CD4-positive, alpha-beta T cell treated with Interleukin-17A for 1 hour (primary cell): ENCODE measurements at places on chromosomes 13 and 19.
A peak's percentile ranks its signal among the peaks of the same experiment; 100 is the strongest.

DNA sequence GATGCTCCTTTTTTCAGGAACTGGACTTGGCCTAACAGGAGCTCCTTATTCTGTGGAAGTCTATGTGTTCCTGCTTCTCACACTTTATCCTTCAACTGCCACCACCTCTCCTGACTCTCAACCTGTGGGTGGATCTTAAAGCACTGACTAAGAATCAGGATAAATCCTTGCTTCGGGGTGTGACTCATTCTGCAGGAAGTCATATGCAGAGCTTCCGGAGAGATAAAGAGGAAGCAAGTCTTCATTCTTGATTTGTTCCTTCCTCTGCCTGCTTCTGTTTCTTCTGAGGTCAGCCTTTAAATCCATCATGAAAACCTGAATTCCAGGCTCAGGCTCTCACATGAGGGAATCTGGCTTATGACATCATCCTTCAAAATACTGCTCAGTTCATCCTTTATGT is 137.1 kb upstream of the ATXN8OS start:
- no peak for DNase-seq

- no peak for DNase-seq
These were observed 212.1 kb downstream of the KCNRG start for GRCh38 chr13:50227361-50227760.

DNA sequence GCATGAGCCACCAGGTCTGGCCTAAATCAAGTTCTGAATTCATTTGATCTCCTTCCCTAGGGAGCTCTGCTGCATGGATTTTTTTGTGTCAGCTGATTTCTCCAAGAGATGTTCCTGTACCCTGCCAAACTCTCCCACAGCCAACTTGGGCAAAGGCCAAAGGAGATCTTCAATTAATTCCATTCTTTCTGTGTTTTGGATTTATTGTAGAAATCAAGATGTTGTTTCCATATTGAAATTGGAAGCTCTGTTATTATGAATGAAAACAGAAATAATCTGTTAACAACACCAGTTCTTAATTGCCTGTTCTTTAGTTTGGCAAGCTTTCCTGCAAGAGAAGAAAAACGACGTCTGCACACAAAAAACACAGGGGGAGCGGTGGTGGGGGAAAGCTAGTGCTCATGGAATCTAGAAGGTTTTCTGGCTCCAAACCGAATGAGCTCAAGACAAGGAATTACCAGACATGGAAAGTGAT is 86.5 kb upstream of the ABCC4 start:
- no peak for DNase-seq

DNA sequence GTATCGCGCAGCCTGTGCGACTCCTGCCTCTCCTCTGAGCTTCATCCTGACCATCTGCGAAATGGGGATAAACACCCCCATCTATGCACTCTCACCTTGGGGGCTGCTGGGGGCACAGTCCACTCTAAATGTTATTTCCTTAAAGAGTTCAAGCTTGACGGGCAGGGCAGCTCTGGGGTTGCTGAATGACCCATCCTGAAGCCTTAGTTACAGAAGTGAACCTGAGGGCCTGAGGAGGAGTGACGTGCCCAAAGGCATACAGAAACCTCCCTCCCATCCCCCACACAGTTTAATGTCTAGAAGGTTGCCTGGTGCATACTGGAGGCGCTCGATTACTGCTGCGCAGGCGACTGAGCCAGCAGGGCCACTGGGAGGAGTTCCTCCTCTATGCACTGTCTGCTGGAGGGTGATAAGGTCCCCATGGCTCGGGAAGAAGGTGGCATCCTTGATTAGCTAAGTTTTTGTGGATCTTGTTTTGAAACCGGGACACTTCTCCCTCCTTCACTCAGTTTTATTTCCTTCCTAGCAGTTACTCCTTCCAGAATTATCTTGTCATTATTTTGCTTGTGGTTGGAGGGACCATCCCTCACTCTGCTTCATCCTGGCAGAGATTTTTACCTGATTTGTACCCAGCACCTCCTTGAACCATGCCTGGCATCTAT is 572 bp upstream of the FKBP8 start:
- DNase-seq = peak; percentile 92

- DNase-seq = peak; percentile 76
These were observed 1.2 kb downstream of the LRCH1 start for GRCh38 chr13:46553886-46554858.

DNA sequence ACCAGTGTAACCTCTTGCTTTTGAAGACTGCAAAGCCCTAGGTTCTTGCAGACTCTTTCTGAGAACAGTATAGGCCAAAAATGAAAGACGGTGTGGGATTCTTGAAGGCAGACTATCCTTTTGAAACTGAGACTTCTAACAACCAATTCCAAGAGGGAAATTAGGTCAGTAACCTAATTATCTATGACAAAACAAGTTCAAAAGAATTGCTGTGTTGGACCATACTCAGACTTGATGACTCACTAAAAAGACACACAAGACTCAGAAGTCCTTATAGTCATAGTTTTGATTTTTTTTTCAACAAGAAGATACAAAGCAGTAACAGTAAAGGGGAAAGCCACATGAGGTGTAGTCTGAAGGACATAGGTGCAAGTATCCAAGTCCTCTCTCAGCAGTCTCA is 624.0 kb upstream of the GPC6 start:
- no peak for DNase-seq

GRCh38 chr13:44734201-44734707 is 158.1 kb upstream of the TSC22D1 start:
- no peak for DNase-seq

- DNase-seq = no peak
These were observed 235.6 kb upstream of the SOX21 start for GRCh38 chr13:94947965-94948371.

DNA sequence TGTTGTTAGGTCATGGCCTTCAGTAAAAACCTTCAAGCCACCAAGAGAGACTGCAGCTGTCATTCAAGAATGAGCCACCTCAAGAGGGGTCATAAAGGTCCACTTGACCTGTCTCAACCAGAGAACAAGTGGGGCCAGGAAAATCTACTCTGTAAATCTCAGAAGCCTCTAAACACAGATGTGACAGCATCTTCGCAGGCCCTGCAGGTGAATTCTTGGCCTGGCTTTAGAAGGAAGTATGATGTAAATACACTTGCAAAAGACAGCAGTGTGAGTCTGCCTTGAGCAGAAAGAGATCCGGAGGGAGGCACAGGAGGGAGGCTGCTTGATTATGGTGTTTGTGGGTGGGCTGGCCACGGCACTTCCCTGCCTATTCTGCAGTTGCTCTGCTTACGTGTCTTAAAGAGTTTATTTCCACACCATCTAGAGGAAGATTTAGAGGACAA is 1082.9 kb downstream of the UQCRFS1 start:
- no peak for DNase-seq

DNA sequence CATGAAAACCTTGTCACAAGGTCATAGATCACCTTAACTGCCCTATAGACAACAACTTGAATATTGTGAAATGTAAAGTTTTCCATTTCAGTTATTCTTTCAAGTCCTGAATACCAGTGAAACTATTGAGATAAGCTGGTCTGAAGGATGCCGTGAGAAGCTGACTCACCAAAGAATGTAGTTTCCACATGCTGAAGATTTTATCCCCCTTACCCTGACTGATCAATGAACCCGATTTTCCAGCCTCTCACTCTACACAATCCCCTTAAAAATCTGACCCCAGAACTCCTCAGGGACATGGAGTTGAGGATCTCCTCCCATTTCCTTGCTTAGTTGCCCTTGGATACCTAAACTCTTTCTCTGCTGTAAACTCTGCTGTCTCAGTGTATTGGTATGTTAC is 67.5 kb downstream of the POSTN start:
- no peak for DNase-seq

DNA sequence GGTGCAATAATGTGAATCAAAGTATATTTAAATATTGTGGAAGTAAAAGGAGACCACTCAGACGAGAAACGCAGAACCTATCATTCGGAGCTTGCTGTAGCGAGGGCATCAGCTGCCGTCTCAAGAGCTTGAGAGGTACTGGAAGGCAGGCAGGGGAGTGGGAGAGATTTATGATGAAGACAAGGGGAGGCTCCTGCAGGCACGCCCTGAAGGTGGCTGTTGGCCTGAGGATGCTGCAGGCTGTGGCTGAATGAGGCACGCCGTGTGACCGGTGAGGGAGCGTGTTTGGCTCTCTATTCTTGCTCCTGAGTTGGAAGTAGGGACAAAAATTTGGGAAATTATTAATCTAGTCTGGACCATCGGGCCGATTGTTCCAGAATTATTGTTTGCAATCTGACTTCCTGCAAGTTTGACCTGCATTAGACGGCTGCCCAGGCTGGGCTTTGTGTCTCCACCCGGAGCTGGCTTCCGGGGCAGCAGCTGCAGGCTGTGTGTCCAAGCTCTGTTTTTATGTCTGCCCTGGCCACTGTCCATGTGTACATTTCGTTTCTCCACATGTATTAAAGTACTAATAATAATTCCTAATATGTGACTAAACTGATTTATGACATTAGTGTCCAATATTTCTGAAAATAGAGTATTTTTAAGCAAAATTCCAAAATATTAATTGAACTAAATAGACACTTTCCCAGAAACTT is 91.1 kb upstream of the ANKRD10 start:
- DNase-seq = no peak

DNA sequence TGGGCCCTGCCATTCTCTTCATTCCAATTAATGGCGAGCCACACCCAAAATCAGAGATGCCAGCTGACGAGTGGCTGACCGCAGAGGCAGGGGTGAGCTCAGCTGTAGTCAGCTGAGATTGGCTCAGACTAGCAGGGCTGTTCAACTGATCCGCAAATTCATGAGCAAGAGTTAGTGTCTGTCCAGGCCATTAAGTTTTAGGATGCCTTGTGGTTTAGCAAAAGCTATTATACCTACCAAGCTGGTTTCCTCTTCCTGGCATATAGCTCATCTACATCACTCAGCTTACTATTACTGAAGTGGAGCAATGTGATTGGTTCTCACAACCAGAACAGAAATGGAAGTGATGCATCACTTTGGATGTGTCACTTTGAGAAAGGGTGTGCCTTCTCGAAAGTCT is 148.7 kb downstream of the NALCN start:
- DNase-seq = no peak

DNA sequence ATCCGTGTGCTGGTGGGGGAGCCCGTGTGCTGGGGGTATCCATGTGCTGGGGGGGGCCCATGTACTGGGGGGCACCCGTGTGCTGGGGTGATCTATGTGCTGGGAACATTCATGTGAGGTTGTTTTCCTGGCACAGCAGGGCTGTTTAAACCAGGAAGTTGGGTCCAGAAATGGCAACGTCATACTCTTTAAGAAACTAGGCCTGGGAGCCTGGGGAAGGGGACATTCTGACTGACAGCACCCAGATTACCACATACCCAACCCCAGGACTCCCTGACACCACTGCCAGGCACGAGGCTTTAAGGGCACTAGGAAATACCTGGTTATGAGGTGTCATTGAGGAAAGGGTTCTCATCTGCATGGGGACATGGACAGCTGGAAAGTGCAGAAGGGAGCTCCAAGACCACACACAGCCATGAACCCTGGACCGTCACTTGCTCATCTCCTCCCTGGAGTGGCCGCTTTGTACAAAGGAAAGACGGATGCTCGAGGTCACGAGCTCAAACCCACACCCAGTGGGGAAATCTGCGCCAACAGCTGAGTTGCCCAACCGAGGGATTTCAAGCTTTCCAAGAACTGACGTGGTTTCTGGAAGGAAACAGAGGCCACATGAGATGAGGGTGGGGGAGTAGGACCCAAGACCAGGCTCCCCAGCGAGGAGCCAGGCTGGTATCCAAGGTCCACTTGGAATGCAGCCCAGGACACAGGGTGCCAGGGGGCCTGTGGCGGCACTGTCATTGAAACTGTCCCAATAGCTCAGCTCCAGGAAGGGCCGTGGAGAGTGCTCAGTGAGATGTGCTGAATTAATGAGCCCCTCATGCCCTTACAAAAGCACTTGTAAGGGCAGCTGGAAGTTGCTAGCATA is 40.9 kb downstream of the RAB20 start:
- DNase-seq = no peak

- no peak for DNase-seq
These were observed 449.9 kb downstream of the KLF12 start for GRCh38 chr13:73684286-73684685.
